ENCODE measurements at places on chromosomes 7 and 10.
A peak's percentile ranks its signal among the peaks of the same experiment; 100 is the strongest.

GRCh38 chr7:122748195-122748594 lies 45.5 kb upstream of the RNF148 start:
- no peak for DNase-seq

DNA sequence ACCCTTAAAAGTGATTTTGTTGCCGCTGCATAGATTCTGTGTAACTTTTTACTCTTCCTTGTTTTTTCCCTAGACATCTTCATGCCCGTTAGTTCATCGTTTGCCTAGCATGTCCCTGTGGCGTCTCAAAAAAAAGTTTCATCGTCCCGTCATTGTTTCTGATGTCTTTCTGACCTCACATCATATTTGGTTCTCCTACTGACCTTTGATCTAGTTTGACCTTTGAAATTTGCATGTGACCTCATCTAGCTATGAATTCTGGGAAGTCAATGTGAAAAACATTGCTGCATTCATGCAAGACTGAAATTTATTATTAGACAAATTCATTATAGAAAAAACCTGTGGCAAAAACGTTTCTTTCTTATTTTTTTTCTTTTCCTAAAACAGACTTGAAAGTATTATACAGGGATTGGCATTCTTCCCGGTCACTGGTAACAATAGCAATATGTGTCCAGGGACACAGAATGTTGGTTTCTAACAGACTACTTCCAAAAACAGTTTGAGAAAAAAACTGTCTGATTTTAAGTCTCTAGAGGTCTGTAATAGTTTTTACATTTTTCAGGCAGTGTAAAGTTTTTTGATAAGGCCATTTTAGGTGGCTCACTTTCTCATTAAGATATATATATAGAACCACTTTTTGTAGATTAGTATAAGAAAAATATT lies 280.9 kb downstream of the USP6NL start:
- DNase-seq: no peak

DNA sequence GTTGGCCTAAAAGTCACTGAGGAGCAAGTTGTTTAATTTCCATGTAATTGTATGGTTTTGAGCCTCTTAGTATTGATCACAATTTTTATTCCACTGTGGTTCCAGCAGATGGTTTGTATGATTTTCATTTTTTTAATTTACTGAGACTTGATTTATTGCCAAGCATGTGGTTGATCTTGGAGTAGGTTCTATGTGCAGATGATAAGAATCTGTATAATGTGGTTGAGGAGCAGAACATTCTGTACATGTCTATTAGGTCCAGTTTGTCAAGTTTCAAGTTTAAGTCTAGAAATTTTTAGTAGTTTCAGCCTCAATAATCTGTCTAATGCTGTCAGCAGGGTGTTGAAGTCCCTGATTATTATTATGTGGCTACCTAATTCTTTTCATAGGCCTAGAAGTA lies 22.7 kb upstream of the ZWINT start:
- DNase-seq: no peak

GRCh38 chr10:100518761-100519241 lies 860 bp downstream of the SEC31B start:
- DNase-seq: peak; percentile 26

DNA sequence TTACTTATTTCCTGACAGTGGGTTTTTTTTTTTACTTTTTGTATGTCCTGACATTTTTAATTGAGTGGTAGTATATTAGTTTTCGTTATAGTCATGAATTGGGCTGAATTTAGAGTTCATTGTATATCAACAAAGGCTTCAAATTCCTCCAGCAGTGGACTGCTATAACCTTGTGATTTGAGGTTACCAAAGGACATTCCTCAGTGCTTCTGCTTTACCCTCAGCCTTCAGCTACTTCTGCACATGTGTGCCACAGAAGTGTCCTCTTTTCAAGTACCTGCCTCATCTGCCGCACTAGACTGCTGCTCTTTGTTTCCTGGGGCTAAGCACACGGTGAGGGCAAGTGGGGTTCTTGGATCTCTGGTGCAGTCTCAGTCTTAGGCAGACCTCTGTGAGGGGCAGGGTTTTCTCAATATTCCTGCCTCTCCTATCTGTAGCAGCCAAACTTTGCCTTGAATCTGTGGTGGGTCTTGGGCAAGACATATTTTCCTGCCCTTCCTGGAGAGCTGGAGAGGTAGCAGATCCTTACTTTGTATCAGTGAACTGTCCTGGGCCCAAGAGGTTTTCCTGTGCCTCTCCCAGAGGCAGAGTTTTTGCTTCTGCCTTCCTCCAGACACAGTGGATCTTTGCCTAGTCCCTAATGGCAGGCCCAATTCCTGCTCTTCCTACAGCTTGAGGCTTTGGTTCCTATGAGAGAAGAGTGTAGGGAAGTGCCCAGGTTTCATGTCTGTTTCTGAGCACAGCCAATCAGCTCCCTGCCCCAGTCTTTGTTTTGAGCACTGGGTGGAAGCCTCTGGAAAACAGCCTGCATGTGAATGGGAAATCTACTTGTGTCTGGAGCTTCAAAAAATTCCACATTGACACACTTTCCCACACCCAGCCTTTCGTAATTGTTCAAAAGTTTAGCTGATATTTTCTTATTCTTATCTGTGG lies 39.0 kb upstream of the STRIP2 start:
- no peak for DNase-seq

DNA sequence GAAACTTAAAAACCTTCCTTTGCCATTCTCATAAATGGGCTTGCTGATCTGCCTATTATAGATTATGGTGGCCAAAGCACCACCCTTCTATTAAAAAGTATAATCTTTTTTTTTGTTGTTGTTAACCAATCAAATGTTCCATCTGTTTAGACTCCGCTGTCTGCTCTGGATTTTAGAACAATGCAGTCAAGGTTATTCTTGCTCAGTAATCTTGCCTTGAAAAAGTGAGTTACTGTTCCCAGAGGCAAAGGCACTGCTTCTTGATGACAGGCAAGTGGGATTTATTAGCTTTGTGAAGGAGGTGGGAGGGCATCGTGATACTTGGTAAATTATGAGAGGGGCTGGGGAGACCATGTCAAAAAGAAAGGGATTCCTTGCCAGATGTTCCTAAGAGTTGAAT lies 143.5 kb downstream of the KIAA1217 start:
- DNase-seq: no peak

DNA sequence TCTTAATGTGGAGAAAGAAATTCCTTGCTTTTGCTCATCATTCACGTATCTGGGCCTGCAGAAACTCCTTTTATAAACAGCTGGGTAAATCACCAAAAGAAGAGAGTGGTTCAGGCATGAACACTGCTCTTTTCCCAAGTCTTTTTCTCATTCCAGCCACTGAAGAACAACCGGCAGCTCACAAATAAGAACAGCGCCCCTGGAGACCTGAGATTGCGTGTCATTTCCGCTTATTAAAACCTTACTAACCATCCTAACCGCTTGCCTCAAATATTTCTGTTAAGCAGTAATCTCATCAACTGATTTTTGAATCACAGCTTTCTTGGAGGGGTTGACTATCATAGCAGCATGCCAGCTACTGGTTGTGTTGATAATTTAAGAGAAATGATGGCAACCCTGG lies 213.0 kb upstream of the PLXNA4 start:
- DNase-seq: no peak

GRCh38 chr7:2211259-2211880 lies 21.4 kb downstream of the MAD1L1 start:
- DNase-seq: no peak

- no peak for DNase-seq
Measured at GRCh38 chr10:128128582-128128981, 2.4 kb upstream of the MKI67 start.

DNA sequence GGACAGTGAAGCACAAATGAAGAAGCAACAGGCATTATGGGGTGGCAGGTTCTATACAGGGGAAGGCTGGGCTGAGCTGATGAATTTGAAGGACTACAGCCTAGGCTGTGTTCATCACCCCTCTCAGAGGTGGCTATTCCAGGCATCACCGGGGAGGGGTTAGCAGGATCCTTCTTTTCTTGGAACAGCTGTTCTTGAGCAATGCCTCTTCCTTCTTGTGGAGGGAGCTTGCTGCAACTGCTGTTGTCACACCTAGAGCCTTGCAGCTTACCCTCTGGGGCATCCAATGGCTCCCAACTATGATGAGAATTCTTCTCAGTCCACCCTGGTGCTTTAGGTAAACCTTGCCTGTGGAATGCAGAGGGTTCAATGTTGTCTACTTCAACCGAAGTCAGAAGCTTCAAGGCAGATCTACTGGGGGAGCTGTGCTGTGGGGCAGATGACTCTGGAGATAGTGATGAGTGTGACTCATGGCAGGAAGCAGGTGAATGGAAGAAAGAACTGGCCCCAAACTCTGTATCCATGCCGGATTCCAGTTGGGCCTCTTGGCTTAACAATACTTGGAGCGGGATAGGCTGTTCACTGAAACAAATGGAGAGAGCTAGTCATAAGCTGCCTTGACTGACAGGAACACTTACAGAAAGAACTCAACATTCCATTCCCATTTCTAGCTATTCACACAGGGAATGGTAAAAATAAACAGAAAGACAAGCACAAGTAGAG lies 21.5 kb upstream of the PPP3CB start:
- no peak for DNase-seq

GRCh38 chr10:1411451-1411850 lies 325.9 kb downstream of the ADARB2 start:
- no peak for DNase-seq

DNA sequence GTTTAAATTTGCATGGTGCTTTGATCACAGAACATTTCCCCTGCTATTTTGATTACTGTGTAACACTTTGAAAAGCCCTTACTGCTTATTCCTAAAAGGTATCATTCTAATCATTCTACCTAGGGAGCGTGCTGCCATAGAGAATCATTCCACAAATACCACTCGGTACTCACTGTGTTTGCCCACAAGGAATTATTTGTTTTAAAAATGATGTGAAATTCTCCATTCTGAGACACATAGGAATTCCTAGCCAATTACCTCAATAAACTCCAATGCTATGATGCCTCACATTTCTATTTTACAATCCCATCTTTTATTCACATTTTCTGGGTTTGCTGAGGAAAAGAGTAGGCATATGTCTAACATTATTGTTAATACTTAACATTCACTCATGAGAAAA lies 16.2 kb upstream of the TES start:
- no peak for DNase-seq

DNA sequence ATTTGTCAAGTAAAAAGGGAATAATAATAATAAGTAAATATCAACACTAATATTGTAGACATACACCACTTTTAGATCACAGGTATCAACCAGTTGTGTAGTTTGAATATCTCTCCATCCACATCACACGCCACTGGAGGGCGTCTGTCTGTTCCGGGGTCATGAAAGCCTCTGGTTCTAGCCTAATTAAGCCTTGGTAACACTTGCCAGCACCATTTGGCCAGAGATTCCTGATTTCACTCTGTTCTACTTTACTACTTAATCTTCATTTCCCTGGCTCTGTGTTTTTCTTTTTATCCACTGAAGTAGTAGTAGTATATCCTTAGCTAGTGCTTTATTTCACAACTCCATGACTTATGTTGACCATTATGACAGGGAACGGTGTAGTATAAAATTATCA lies 285.6 kb upstream of the POM121L12 start:
- DNase-seq: no peak

- DNase-seq: no peak
Measured at GRCh38 chr7:51228386-51228958, 88.1 kb downstream of the COBL start.

- no peak for DNase-seq
Measured at GRCh38 chr10:112680586-112680985, 233.6 kb downstream of the VTI1A start.

DNA sequence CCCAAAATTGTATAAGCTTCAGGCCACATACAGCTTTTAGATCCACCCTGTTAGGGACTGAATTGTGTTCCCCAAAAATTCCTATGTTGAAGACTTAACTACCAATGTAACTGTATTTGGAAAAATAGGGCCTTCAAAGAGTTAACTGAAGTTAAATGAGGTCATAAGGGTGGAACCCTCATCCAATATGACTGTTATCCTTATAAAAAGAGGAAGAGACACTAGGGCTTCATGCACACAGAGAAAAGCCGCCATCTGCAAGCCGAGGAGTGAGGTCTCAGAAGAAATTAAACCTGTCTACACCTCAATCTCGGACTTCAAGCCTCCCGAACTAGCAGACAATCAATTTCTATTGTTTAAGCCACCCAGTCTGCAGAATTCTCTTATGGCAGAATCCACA lies 317.9 kb upstream of the NFE2L3 start:
- DNase-seq: no peak

GRCh38 chr10:17053061-17053460 lies 76.5 kb downstream of the CUBN start:
- DNase-seq: no peak

- DNase-seq: no peak
Measured at GRCh38 chr10:43794181-43794815, 145.6 kb upstream of the ZNF32 start.

DNA sequence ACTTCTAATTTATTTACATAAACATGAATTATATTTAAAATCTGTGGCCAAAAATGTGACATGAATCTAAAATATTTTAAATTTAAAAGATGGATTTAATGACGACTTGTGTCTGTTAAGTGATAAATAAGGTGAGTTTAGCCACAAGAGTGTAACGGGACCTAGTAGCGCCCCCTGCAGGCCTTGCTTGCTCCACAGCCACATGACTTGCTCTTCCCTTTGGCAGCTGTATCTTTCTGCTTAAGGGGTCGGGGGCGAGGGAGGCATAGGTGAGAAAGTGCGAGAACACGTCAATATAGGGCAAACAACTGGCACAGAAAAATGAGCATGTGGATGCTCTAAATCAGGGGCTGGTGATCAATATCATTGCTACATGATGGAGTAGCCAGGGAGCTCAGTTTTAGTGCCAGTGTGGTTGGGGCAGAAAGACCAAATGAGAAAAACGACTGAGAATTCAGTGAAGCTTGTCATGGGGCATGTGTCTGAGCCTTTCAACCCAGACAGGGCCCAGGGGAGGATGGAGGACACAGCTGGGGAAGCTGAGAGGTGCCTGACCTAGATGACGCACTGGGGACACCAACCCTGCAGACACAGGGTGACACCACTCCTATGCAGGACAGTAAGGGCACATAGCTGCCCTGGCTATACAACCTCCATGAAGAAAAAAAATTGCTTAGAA lies 49.8 kb downstream of the PAXIP1 start:
- DNase-seq: peak; percentile 48

DNA sequence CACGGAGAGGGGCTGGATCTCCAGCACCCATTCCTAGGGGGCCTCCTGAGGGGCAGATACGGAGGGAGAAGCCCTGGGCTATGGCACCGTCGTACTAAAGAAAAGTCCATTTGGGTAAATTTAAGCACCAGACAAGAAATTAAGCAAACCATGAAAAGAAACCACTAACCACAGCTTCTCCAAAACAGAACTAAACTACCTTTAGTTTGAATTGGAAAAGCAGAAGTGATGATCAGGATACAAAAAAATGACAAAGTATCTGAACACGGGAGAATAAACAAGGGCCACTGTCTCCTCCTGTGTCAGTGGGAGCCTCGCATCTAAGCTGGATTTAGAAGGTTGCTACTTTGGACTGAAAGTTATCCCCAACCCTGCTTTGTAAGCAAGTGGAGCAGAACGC lies 69.1 kb downstream of the DIP2C start:
- no peak for DNase-seq

GRCh38 chr7:378041-378420 lies 88.1 kb downstream of the FOXL3 start:
- no peak for DNase-seq

DNA sequence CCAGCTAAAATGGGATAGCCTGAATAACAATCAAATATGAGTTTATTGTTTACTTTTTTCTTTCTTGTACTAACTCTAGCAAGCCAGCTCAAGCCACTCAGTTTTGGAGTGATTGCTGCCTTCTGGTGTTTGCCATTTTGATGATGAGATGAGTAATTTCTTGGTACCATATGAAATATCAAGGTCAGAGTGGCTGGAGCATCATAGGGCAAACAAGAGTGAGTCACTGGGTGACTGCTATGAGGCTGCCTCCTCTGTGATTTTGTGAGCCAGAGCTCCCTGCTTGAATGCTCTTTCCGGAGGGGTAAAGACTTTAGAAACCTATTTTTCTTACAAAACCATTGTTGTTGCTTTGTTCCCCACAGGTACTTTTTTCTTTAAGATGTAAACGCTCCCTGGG lies 295.6 kb downstream of the PRKG1 start:
- no peak for DNase-seq
